Neural crest cell (in vitro differentiated cells): ENCODE measurements at places on chromosomes 4 and X. TPM values are rescaled to one million over a fixed set of nuclear protein-coding genes. Genes with fewer than 3 reads are reported as not detected.

DNA sequence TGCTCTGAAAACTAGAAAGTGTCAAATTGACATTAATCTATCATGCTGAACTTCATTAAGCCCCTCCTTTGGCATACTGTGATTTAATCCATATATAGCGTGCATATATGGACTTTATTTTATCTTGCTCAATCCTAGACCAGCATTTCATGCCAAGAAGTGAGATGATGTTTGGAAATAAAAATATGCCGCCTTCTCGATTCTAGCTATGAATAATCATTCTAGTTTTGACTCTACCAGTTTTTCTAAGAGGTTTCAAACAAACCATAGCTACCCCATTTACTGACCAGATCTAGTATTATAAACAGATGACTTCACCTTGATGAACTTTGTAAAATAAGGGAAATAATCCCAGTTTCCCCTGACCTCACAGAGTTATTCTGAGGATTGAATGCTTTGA is 95.0 kb downstream of the ARX start:
- DNase-seq = no peak

DNA sequence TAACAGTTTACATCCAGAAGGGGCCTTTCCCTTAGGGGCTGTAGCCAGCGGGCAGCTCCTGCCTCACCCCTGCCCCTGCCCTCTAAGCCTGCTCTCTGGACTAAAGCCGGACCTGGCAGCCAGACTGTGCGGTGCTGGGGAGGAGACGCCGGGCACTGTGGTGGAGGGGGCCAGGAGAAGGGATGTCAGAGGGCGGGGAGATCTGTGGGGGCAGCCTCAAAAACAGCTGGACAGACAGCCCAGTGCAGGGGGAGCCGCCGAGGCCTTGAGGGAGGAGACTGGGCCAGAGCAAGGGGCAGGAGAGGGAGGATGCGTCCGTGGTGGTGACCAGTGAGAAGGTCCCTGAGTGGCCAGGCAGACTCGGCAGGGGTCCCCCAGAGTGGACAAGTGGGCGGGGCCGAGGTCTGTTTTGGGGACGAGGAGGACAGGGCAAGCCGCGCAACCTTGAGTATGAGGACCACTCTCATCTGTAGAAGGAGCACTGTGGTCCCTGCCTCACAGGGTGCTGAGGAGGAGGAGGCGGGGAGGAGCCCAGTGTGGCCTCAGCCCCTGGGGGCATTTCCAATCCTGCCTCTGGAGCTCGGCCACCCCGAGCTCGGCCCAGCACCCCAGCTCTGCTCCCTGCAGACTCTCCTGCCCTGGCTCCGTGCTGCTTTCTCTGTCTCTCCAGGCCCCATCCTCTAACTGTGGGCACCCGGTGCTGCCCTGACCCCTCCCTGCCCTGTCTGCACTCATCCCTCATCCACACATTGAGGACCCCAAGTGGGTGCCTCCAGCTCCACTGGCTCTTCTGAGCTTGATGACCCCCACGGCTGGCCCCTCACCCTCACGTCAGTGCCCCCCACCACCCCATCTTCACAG is 59.2 kb upstream of the NKX1-1 start:
- no peak for DNase-seq

- no peak for DNase-seq
Measured at GRCh38 chr4:52843958-52844357, 18.2 kb upstream of the RASL11B start.

GRCh38 chrX:94401426-94401825 is 727.4 kb downstream of the FAM133A start:
- no peak for DNase-seq

DNA sequence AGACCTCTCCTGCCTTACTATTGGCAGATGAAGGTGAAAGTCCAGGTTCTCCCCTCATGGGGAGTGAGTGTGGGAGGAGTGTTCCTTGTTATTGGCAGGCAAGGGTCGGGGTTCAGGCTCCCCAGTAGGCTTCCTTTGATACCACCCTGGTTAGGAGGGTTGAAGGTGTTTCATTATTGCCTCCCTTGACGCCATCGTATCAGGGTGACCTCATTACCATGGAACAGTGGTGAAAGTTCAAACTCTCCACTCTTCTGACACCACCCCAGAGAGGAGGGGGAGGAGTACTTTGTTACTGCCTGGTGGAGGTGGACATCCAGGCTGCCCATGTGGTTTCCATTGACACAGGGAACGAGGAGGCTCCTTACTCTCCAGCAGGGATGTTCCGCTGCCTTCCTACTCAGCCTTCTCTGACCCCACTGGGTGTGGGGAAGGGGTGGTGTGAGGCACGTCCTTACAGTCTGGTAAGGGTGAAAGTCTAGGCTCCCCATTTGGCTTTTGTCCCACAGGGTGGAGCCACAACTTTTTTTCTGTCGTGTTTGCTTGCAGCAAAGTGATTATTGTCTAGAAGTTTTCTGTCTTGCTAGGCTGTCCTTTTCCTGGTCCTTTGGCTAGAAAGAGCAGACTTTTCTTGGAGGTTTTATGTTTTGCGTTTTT is 37.2 kb upstream of the USP9X start:
- no peak for DNase-seq

- DNase-seq = no peak
Measured at GRCh38 chr4:140096483-140096861, 57.5 kb downstream of the MAML3 start.

DNA sequence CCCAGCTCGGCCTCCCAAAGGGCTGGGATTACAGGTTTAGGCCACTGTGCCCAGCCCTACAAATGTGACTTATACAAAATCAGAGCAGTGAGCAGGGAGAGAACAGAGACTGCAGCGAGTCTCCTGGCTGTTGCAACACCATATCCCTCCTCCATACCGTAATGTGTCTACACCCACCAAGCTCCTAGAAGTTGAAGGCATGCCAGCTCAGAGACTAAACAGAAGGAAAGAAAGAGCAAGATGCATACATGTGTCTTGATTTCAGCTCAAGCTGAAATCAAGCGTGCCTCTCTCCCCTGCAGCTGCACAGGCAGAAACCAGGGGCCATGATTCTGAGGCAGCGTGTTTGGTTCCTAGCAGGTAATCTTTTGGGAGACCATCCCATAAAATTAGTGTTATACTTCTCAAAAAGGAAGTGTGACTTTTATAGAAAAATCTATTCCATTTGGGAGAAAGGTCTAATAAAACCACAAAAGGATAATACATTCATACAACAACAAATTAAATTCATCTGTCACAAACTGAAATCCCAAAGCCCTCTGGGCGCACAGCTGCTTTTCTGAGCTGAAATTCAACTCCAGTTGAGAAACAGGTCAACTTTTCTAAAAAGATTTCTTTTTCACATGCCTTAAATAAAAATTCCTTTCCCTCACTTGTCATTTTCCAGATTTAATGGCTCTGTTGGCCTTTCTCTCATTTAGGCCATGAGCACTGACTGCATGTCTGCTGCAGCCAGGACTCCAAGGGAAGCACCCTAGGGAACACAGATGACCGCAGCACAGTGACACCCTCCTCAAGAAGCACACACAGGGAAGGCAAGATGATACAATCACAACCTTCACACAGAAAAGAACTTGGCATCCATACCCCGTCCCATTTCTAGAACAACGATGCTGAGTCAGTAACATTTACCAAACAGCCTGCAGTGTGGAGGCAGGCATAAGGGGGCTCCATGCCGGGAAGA is 34.4 kb downstream of the AFAP1 start:
- no peak for DNase-seq

Gene CRLF2
- 0.30 TPM in 1 of 2 replicates, not detected in the other for total RNA-seq

Gene GABRB1
- not detected in 2 replicates for total RNA-seq
